ENCODE measurements at places on chromosomes 12 and 14.
A peak's percentile ranks its signal among the peaks of the same experiment; 100 is the strongest.

DNA sequence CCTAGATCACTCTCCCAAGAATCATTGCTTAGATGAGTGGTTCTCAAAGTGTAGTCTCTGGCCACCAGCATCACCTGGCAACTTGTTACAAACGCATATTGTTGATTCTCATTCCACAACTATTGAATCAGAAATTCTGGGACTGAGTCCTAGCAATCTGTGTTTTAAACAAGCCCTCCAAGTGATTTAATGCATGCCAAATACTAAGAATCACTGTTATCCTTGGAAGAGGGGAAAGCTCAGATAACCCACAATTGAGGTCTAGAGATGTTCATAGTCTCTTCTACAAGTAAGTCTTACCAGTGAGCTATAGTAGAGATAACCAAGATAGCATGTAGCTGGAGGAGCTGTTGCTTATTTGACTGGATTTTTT lies 666.6 kb downstream of the DIO2 start:
- DNase-seq = no peak

- no peak for DNase-seq
These were observed 217.1 kb upstream of the AMIGO2 start for GRCh38 chr12:47296828-47297227.

DNA sequence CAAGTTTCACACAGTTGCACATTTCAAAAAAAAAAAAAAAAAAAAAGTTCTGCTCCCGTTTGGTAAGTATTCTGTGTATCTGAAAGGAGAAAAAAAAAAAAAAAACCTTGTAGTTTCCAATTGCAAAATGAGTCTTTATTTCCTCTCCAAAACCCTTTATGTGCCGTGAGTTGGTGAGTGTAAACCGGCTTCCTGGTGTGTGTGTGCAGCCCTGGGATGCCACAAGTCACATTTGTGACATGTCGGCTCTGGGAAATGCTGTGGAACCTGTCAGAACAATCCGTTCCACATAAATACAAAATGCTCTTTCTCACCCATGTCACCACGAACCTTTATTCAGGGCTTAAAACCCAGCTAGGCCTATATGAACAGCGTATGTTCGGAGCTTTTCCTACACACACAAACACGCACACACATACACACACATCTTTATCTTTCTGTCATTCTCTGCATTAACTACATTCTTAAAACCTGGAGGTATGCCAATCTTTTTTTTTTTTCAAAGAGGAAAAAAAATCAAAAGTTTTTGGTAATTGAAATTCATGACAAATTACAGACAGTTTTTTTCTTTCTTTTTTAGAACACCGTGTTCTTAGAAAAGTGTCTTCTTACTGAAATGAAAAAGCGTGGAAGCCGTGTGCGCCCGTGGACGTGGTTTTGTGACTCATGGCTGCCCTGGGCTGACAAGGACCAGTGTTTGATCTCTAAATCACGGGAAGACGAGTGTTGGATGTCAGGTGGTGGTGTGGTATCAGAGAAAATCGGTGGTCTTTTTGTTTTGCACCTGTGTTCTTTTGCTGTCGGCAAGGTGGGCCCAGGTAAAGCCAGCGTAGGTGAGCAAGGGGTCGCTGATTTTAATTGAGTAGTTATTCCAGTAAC lies 612.0 kb downstream of the VRK1 start:
- no peak for DNase-seq

- DNase-seq = no peak
These were observed 115.1 kb downstream of the GALC start for GRCh38 chr14:87877877-87878276.

DNA sequence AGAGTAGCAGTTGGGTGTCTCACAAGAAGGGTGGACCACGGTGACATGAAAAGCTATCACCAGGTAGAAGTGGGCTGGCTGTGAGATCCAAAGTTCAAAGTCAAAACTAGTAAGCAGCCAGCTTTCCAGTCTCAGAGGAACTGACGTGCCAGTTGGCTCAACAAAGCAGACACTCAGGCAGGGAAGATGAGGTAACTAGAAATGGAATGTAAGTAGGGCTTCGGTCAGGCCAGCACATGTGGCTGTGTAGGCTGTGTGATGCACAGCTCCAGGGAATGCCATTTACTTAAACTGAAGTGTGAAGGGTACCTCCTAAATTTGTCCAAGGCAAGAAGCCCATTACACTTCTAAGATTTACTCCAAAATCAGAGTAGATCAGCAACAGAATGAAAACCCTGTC lies 43.6 kb downstream of the PTPRR start:
- no peak for DNase-seq

DNA sequence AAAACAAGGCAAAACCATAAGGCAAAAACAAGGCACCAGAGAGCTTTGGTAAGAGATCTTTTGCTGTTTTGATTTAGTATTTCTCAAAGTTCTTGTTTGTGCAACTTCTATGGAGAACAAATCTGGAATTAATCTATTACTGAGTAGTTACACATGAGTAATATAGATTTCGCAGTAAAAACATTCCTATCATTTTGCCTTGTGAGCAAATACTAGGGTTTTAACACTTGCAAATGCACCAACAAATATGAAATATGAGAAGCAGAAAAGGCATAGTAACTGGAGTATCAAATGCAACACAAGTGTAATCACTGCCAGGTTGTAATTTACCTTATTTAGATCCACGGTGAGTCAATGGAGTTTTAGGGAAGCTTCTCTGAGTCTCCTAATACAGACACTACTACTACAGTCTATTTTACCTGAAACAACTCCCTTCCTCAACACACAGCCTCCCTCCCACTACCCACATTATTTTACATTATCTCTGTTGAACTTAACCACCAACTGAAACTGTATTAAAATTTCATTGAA lies 324.1 kb downstream of the FLRT2 start:
- no peak for DNase-seq

DNA sequence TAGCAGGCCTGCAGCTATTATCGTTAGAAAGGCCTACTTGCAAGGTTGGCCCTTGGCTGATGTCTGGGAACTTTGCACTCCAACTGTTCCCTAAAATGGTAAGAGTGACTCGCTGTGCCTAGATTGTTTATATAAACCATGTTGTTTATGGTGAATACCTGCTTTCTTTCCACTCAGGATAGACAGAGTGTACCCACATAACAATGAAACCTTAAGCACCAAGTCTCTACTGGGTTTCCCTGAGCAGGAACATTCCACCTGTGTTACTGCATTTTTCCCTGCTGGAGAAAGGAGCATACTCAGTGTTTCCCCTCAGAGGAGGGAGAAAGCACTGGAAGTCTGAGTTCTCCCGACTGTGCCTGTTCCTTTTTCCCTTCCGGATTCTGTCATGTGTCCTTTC lies 32.8 kb downstream of the ERP29 start:
- DNase-seq = no peak

- peak; percentile 95 for DNase-seq
These were observed 32.2 kb downstream of the SUSD6 start for GRCh38 chr14:69643430-69644200.

DNA sequence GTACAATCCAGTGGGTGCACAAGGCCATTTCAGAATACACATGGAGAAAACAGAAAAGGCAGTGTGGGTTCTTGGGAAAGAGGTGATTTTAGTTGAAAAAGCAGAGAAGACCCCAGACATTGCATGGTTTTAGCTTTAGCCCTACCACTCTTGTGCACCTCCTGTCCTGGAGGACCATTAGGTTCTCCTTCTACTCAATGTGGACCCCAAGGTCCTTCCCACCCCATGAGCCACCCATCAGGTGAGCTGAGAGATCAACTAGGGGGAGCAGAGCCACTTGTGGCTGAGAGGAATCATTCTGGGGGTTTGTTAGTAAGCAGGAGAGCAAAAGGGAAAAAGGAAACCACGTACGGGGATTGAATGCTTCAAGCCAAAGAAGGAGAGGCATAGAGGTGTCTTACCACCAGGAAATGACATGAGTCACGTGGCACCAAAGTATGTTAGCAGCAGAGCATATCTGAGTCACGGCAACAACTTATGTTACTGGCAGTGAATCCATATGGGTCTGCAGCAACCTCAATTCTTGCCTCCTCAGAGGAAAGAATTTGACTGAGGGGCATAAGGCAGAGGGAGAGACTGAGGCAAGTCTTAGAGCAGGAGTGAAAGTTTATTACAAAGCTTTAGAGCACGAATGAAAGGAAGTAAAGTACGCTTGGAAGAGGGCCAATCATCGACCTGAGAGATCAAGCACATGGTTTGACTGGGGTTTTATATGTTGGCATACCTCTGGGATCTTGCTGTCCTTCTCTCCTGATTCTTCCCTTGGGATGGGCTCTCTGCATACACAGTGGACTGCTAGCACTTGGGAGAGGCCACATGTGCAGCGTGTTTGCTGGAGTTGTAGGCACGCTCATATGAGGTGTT lies 73.9 kb downstream of the HSD17B6 start:
- no peak for DNase-seq

DNA sequence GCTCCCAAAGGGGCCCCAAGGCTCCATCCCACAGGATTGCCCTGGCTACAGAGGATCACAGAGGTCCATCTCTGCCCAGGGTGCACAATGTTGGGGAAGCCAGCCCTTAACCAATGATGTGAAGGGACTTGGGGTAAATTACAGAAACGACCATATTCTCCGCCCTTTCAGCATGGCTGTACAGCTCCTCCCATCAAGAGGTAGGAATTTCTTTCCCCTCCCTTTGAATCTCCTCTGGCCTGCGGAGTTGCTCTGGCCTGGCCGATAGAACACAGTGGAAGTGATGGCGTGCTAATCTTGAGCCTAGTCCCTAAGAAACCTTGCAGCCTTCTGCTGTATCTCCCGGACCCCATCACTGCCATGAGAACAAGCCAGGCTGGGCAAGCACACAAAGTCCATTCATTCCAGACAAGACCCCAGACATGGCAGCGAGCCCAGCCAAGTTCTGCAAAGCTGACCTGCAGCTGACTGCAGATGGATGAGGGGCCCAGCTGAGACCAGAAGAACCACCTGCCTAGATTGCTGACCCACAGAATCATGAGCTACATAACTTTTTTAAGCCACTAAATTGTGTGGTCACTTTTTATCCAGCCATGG lies 6.9 kb upstream of the IFI27 start:
- DNase-seq = no peak

DNA sequence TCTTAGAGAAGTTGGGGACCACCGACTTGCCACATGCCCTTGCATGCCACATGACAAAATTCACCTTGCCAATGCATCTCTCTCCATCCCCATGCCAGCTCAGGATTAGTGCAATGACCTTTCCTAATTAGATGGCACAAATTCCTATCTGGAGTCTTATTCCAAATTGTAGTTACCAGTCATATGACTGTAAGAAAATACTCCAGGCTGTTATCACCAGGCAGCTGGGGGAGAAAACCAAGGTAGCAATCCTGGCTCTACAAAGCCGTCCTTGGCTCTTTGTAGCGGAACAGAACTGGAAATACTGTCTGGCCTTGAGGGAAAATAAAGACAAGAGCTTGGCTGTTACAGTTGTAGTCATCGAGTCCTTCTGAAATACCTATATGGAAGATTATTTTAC lies 208.5 kb upstream of the DIO2 start:
- no peak for DNase-seq

DNA sequence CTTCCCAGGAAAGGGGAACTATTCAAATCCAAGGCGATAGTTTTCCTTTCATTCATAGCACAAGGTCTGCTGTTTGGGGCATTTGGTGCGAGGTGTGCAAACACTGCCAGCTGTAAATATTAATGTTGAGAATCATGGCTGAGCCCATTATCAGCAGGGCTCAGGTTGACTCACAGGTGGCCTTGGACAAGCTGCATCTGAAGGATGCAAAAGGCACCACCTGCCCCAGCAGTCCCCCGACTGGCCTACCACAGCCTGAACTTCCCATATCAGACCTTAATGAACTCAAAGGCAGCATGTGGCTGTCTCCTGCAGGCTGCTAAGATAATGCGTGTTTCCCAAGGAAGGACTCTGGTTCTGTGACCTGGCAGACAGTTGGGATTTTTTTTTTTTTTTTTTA lies 93.3 kb upstream of the MAP1LC3B2 start:
- DNase-seq = no peak

- DNase-seq = no peak
These were observed 177.0 kb downstream of the ALX1 start for GRCh38 chr12:85457016-85457415.

DNA sequence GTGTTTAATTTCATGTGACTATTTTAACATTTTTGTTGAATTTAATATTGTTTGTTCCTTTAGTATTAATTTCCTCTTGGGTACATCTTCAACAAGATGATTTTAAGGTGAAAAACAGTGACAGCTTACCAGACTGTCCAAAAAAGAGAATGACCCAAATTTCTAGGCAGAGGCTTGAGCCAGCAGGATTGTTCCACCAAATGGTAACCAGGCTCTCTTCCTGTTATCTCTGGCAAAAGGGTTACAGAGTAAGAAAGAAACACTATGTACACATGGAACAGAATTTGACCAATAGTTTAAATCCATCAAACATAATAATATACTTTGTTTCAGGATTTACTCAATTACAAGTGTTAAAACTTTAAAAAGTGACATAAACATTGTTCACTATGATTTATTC lies 39.0 kb downstream of the YAF2 start:
- no peak for DNase-seq

DNA sequence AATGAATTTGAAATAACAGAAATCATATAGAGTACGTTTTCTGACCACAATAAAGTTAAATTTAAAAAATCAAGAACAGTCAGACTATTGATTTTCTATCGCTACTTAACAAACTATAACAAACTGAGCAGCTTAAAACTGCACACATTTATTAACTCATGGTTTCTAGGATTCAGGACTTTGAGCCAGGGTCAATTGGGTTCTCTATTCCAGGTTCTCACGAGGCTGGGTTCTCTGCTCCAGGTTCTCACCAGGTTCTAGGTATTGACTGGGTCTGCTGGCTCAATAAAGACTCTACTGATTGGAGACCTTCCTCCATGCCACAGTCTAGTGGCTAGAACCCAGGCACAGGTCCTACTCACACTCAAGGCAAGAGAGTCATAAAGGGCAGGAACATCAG lies 22.8 kb downstream of the ABCC9 start:
- no peak for DNase-seq

DNA sequence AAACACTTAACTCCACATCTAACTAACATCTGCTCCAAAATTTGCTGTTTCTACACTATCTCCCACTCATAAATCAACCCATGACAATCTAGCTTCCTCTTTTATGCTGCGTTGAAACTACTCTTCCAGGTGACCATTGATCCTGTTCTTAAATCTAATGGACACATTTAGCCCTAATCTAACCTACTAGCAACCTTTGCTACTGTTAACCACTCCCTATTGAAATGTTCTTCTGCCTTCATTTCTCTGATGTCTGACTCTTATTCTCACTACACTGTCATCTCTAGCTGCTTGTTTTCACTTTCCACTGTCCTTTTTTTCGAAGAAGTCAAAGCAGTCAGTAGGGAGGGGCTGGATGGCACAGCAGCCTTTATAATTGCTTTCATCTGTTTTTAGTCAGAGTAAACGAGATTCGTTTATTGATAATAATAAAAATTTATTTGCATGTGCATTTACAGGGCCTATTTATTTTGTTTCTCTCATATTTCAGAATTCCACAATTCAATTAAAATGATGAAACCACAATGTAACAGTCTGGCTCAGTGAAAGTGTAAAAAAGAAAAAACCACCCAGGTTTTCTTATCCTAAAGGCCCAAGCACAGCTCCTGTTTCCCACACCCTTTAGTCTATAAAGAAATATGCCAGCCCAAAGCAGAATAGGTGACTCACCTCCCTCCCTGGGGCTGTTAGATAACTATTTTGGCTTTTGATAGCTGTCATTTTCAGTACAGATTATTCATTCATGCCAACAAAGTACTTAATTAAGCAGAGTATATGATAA lies 44.9 kb downstream of the ATP2B1 start:
- DNase-seq = no peak

GRCh38 chr12:94725375-94726168 lies 75.2 kb upstream of the TMCC3 start:
- DNase-seq = no peak

All from NCI-H345 (cell line).